Activated T-helper 9 cell treated with anti-CD3 and anti-CD28 coated beads, Interleukin-2, amount 50 U/mL, for 16 hours (primary cell): ENCODE measurements at places on chromosomes 16 and 17.

DNA sequence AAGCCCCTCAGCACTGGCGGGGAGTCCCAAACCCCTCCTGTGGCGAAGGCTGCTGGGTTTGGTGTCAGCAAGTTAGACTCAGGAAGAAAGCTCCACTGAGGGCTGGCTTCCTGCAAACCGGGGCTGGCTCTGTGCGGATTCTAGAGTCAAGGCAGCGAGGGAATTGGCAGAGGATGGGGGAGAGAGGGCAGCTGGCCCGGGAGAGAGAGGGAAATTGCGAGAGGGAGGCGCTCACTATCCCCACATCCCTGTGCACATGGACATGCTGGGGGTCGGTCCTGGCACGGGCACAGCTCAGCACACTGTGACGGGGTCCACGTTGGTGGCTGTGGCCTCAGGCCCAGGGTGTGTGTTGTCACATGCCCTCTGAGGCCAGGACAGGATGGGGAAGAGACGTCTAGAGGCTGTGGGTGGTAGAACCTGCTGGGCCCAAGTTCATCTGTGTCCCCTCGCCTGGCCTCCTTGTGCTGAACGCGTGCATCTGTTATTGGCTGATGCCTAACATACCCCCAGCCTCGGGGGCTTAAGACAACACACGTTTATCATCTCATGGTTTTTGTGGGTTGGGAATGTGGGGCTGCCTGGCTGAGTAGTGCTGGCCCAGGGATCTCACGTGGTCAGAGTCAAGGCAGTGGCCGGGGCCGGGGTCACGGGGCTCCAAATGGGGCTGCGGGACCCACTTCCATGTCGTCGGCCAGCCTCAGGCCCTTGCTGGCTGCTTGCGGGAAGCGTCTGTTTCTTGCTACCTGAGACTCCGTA lies 16.7 kb upstream of the JPH3 start:
- no peak for DNase-seq

DNA sequence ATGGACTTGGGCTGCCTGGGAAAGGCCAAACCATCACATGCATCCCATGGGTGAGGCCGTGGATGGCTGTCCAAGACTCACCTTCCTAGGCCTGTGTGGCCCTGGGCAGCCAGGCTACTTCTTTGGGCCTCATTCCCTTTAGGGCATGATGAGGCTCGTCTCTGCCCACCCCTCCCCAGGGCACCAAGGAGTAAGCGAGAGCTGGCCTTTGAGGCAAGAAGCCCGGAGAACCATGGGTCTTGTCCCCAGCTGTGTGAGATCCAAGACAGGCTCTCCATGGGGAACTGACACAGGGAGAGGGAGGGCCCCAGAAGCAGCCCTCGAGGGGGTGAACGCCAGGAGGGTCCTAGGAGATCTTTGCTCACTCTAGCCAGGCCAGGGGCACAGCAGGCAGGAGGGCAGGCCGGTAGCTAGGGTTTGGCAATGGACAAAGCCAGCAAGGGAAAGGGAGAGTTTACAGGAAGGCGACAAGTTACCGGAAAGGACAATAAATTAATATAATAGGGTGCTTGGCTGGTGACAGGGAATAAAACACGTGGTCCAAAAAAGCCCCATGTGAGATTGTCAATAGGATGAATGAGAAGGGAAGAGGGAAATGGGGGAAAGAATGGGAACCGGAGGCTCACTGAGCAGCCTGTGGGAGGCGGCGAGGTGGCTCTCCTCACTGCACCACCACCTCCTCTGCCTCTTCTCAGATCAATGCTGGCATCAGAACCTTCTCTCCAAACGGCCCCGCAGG lies 119.1 kb downstream of the SDK2 start:
- DNase-seq = no peak

DNA sequence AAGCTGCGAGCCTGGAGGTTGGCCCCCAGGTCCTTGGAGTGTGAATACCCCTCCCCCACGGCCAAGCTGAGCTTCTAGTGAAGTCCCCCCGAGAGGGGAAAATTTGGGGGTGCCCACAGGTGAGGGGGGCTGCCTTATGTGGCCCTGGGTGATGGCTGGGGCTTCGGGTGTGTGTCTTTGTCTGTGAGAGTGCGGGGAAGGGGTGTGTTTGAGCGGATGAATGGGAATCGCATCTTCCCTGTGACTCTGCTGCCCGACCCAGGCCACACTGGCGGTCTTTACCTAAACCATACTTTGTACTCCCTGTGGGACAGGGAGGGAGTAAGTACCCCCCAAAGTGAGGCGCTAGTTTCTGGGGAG lies 1.3 kb downstream of the SBK1 start:
- no peak for DNase-seq

DNA sequence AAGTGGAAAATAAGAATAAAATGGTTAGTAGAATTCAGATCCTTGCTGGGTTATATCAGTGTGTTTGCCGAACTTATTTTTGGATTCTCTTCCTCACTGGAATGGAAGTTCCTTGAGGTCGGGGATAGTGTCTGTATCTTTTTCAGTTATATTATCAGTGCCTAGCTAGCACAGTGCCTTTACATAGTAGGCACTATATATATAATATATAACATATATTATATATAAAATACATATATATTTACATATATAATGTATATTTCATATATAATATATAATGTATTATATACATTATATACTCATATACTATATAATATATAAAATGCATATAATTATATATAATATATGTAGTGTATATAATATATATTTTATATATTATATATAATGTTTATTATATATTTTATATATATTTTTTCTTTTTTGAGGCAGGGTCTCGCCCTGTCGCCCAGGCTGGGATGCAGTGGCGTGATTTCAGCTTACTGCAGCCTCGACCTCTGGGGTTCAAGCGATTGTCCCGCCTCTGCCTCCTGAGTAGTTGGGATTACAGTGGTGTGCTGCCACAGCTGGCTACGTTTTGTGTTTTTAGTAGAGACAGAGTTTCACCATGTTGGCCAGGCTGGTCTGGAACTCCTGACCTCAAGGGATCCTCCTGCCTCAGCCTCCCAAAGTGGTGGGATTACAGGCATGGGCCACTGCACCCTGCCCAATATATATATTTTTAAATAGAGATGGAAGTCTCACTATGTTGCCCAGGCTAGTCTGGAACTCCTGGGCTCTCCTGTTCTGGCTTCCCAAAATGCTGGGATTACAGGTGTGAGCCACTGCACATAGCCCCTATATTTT lies 3.2 kb downstream of the NFATC3 start:
- no peak for DNase-seq

DNA sequence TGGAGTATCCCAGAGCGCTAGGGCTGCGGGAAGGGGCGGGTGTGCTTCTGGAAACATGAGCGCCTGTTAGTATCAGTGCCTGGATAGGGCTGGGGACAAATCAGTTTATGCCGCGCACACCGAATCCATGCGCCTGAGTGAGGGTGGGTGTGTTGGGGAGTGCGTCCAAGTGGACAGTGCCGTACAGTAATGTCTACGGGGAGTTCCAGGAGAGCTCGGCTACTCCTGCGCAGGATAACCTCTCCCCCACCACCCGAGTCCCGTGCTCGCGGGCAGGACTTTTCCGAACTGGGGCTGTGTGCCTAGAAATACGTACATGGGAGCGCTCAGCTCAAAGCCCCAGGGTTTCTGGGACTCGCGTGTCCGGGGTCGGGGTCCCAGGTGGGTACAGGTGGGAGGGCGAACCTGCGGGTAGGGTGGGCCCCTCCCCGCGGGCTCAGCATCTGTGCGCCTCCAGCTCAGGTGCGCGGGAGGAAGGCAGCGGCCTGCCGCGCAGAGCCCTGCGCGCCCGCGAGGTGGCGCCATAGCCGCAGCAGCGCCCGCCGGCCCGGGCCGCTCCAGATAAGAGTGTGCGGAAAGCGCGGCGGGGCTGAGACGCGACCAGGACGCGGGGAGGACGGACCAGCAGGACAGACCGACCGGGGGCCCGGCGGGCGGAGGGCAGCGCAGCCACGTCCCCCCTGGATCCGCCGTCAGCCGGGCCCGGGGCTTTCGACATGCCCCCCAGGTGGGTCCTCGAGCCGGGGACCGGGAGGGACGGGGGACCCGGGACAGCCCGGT lies at the start of gene HIC1:
Gene HIC1 (plus strand): TSS at position 592 of the 780 bp plus-strand sequence. CDS start 1,588 bp downstream, outside the sequence.
- DNase-seq = peak; percentile 72

GRCh38 chr17:9408868-9409829 lies 166.5 kb downstream of the STX8 start:
- DNase-seq = no peak

DNA sequence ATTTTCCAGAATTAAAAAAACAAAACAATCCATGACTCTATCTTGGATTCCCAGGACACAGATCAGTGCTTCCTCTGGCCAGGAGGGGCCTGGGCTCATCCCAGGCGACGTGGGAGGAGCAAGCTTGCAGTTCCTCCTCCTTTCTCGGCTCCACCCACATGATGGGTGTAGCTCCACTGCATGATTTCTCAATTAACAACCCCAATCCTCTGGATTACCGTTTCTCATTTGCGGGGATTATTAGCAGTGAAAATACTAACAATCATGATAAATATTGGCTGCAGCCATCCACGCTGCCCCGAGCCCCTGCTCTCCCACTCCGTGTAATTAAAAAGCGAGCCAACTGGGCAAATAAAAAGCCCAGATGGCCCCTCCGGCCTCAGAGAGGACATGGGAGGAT lies 46.4 kb upstream of the SDK2 start:
- DNase-seq = no peak

GRCh38 chr16:81873843-81874752 lies 95.0 kb downstream of the PLCG2 start:
- no peak for DNase-seq

GRCh38 chr16:11181899-11182279 lies 74.1 kb downstream of the SOCS1 start:
- DNase-seq = no peak

GRCh38 chr16:12740986-12741610 lies 62.6 kb downstream of the CPPED1 start:
- no peak for DNase-seq
